Non-pigmented ciliary epithelial cell (primary cell): ENCODE measurements at places on chromosomes 13 and 19.

GRCh38 chr13:31369213-31369612 is 169.4 kb downstream of the B3GLCT start:
- DNase-seq, result no peak

DNA sequence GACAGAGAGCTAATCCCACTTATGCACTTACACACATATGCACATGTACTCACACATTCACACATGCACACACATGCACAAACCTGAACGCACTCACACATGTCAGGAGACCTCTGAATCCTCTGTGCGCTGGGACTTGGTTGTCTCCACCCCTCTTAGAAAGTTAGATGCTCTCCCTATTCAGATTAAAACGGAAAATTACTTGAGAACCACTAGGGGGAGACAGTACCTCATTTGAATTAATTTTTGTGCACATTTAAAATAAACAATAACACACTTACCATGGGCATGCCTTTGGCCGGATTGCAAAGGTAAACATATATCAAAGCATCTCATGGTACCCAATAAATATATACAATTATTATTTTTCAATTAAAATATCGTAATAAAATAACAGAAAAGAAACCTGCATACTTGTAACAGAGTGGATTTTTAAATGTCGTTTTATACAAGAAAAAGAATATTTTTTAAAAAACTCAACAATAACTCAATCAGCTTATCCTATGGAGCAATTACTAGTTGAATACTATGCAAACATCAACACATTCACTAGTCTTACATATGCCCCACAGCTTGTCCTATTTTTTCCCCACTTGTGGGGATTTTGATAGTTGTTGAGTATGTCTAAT is 9.5 kb upstream of the LILRB4 start:
- no peak for DNase-seq

DNA sequence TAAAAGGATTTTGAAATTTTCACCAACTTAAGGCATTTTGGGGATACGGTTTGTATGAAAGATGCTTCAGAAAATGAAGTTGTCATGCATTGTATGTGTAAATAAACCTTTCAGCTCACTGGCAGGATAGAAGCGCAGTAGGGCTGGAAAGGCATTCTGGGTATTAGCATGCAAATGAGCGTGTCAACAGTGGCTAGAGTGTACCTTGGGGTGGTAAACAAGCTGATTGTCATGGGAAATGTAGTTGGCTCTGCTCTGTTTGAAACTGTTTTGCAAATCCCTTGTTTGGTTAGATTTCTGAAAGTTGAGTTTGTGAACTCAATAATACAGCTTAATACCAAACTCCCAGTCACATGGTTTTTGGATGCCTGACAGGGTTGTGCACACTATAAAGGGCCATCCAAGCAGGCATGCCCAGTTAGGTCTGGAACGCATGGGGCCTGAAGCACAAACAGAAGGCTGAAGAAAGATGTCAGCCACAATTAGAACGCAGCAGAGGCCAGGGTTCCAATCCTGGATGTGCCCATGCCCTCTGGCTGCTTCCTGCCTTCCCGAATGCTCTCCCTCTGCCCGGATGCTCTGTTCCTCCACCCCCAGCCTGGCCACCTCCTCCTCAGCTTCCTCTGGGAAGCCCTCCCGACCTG is 14.6 kb downstream of the GSX1 start:
- DNase-seq, result no peak

DNA sequence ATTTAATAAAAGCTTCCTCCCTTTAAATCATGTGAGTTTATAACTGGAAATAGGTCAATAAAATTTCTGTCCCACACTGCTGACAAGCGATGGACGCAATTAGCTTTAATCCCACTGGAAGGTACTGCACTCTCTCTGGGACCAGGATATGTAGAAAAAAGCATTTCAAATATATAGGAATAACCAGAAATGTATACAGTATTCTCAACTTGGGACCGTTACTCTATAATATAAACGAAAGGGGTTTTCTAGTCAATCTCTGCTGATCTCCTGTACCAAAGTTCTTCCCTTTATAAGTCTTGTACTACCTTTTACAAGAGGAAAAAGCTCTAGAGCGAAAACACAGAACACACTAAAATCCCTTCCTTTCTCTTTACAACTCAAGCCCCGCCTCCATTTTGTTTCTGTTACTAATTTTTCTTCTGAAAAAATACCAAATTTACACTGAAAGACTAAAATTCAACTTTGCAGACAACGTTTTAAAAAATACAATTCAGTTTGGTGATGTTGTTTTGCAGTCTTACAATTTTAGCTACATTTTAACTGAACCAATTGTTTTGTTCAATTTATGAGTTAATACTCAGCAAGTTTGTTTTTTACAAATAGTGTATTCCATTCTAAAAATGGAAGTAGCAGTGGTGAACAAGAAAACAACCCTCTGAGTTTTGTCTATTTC is 1.7 kb upstream of the USPL1 start:
- no peak for DNase-seq

DNA sequence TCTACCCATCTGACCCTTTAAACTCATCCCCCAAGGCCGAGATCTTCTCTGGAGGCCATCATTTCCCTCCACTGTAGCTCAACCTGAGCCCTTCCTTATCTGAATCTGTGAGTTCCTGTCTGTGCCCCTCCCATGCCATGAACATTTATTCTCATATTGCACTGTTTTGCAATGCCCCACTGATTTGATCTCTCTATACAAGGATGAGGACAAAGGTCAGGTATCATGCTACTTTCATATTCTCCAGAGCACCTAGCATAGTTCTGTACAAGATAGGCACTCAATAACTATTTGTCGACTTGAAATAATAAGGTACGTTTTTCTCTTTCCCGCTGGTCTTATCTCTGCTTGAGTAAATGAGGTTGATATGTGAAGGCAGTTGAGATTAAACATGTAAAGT is 135.5 kb downstream of the KLF5 start:
- no peak for DNase-seq

GRCh38 chr19:10706990-10707389 is 5.8 kb downstream of the QTRT1 start:
- no peak for DNase-seq

DNA sequence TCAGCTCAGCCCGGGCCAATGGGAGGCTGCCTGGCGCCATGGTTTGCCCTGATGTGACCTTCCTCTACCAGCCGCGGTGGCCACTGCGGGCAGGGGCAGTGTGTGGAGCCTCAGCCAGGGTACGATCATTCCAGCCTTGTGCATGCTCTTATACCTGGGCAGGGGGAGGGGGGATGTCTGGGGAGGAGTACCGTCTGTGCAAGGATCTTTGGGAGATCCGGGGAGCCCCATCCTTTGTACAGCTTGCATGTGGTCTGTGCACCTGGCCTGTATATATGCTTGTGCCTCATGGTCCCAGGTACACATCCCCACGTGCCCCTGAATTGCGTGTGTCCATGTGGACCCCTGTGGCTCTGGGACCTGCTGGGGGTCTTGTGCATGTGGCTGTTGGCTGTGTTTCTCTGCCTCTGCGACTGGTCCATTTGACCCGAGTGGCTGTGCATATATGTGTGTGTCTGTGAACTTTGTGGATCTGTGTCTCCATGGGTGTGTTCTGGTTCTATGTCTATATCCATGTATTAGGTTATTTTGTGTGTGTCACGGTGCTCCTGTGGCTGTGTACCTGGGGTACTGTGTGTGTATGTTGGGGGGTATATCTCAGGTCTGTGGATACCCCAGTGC is 12.8 kb upstream of the NANOS3 start:
- DNase-seq, result no peak

- peak; percentile 93 for DNase-seq
Observed at GRCh38 chr19:8569066-8569771, 8.0 kb downstream of the MYO1F start.

GRCh38 chr13:88376760-88377388 is 705.7 kb downstream of the SLITRK5 start:
- no peak for DNase-seq

DNA sequence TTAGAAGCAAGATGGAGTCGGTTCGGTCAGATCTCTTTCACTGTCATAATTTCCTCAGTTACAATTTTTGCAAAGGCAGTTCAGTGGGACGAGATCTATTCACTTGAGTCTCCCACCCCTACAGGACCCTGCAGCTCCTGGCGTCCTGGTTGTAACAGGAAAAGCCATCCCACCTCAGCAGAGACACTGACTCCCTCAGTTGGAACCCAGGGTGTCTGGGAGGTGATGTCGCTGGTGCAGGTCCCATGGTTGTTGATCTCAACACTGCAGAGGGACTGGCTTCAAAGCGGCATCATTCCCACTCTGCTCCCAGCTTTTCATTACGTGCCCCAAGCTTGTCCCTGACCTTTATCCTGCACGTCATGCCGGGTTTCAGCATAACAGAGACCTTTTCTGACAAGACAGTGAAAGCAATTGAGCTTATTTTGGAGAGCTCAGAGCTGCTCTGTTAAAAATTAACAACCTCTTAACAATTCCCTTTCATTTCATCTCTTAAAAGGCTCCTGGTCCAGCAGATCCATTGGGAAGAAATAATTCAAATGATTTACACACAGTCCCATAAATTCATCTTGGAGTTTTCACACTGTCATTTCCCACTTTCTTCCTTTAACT is 17.6 kb upstream of the COG3 start:
- DNase-seq, result no peak

- no peak for DNase-seq
Observed at GRCh38 chr13:91356919-91357612, 9.6 kb downstream of the MIR17HG start.

DNA sequence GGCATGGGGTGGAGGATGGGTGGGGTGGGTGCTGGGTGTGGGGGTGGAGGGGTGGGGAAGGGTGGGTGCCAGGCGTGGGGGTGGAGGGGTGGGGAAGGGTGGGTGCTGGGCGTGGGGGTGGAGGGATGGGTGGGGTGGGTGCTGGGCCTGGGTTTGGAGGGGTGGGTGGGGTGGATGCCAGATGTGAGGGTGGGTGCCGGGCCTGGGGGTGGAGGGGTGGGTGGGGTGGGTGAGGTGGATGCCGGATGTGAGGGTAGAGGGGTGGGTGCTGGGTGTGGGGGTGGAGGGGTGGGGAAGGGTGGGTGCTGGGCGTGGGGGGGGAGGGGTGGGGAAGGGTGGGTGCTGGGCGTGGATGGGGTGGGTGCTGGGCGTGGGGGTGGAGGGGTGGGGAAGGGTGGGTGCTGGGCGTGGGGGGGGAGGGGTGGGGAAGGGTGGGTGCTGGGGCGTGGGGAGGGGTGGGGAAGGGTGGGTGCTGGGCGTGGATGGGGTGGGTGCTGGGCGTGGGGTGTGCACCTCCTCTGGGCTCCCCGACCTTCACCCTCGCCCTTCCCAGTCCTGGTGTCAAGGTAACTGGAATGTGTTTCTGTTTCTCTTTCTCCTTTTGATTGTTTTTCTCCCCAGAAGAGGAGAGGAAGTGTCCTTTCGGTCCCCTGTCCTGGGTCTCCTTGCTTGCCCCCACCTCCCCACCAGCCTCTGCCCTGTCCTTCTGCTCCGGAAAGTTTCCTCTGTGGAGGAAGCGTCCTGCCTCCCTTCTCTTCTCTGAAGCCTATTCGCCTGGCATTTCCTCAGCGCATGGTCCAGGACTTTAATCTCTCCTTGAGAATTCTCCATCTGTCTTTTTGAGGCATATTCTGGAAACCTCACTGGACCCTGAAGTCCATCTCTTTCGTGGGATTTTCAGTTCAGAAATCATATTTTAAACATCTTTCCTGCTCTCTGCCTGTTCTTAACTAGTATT is 22.9 kb upstream of the CFAP97D2 start:
- no peak for DNase-seq

GRCh38 chr19:35868823-35869326 is 501 bp downstream of the APLP1 start:
- DNase-seq, result no peak

- DNase-seq, result no peak
Observed at GRCh38 chr13:93466502-93467036, 240.0 kb downstream of the GPC6 start.

DNA sequence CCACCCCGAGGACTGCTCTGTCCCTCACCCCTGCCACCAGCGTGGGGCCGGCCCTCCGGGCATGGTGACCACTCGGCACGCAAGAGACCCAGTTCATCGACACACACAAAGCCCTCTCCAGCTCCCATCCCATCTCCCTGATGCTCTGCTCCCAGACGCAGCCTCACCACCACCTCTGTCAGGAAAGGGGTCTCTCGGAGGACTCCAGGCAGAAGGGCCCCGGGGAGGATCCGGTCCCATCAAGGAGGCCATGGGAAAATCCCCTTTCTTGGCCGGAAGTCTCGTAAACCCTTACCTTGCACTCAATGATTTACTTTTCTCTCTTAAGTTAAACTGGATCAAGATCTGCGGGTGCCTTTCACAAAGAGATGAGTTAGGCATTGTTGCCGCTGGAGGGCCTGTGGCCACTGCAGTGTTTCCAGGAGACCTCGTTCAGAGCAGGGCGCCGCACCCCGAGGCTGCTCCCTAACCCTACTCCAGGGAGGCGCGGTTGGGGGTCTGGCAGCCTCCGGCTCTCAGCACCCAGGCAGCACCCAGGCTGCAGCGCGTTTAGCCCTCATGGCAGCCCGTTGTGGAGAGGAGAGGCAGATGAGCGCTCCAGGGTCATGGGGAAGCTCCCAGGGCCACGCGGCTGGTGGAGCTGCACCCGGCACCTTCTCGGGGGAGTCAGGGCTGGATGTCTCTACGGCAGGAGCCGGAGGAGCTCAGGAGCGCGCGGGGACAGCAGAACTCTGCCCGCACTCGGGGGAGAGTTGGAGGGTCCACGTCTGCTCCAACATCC is 31.0 kb downstream of the C2CD4C start:
- DNase-seq, result no peak

- no peak for DNase-seq
Observed at GRCh38 chr19:13042443-13043130, 47.3 kb downstream of the NFIX start.

GRCh38 chr13:31242916-31243315 is 43.1 kb downstream of the B3GLCT start:
- DNase-seq, result no peak

DNA sequence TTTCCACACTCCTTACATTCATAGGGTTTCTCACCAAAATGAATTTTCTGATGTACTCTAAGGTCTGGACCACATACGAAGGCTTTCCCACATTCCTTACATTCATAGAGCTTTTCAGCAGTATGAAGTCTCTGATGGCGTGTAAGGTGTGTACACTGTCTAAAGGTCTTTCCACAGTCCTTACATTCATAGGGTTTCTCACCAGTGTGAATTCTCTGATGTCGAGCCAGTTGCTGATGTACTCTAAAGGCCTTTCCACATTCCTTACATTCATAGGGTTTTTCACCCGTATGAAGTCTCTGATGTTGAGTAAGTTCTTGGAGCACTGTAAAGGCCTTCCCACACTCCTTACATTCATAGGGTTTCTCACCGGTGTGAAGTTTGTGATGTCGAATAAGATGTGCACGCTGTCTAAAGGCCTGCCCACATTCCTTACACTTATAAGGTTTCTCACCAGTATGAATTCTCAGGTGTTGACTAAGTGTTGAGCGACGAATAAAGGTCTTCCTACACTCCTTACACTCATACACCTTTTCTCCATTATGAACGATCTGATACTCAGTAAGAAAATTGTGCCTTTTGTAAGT is 38.1 kb downstream of the ZFP14 start:
- no peak for DNase-seq

DNA sequence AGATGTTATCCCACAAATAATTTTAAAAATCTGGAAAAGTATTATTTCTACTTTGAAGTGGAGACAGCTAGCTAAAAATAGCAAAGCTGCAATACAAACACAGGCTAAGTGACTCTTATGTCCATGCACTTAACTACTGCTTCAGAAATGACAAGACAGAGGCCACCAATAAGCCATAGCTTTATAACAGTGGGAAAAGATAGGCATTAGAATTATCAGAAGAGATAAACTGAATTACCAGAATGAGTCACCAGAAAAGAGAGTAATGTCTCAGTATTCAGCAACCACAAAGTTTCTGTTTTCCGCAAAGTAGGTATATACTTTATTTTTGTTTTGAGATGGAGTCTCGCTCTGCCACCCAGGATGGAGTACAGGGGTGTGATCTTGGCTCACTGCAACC is 17.1 kb downstream of the CLN5 start:
- no peak for DNase-seq
